ENCODE measurements at places on chromosomes 2 and 18. TPM values are rescaled to one million over a fixed set of nuclear protein-coding genes. Genes with fewer than 3 reads are reported as not detected.

The DOK6 gene
- not detected for total RNA-seq

The SEMA4F gene
- 6.0 TPM for total RNA-seq

The IL1B gene
- not detected for total RNA-seq

The GPR45 gene
- total RNA-seq: not detected

The CD28 gene
- not detected for total RNA-seq
